Activated T-helper 17 cell treated with anti-CD3 and anti-CD28 coated beads, Interleukin-2, amount 50 U/mL, for 72 hours (primary cell): ENCODE measurements at places on chromosomes 4 and X.

DNA sequence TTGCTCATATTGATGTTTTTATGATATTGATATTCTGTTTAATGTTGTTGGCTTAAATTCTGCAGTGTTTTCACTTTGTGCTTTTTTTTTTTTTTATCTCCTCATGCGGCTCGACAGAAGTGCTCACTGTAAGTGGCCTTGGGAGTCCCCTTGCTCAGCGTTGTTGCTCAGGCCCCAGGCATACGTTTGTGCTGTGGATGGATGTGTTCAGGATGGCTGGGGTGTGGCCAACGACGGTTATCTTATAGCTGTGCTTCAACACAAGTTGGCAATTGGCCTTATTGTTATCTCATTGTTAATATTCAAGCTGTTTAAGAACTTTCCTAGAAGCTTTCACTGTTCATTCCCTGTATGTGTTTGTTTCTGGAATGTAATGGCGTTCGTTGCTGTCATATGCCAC is 36.4 kb upstream of the CLCN4 start:
- no peak for ATAC-seq

GRCh38 chrX:51332188-51332942 is at the start of gene NUDT10:
Gene NUDT10, plus strand, starts transcription at chrX:51332822. Its CDS starts 144 bp downstream, at chrX:51332966.
- ATAC-seq: peak; percentile 78

DNA sequence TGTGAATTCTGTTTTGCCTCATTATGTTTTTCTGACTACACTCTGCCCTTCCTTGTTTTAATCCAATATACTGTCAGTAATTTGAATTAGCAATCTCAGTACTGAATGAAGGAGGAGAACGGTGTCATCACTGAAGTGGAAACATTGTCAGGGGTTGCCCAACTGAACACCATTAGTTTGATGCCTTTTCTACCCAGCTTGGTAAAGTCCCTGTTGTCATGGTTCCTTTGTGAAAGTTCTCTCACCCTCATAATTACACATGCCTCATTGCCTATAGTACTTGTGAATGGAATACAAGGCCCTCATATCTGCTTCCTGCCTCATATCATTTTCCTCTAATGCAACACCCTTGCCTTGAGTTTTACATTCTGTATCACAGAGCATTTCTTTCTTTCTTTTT is 76.9 kb downstream of the RRAGB start:
- ATAC-seq: peak; percentile 72

DNA sequence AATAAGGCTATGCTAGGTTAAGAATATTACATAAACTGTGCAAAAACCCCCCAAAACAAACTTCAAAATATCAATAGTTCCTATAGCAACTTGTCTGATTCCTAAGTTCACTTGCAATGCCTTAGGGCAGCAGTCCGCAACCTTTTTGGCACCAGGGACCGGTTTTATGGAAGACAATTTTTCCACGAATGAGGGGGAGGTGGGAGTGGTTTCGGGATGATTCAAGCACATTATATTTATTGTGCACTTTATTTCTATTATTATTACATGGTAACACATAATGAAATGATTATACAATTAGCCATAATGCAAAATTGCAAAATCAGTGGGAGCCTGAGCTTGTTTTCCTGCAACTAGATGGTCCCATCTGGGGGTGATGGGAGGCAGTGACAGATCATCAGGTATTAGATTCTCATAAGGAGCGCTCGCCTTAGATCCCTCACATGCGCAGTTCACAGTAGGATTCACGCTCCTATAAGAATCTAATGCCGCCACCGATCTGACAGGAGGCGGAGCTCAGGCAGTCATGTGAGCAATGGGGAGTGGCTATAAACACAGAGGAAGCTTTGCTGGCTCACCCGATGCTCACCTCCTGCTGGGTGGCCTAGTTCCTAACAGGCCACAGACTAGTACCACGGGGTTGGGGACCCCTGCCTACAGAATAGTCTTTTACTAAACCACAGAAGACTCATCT is 39.7 kb downstream of the ACOX3 start:
- no peak for ATAC-seq

GRCh38 chr4:174305961-174306360 is 22.2 kb downstream of the CEP44 start:
- ATAC-seq: no peak

DNA sequence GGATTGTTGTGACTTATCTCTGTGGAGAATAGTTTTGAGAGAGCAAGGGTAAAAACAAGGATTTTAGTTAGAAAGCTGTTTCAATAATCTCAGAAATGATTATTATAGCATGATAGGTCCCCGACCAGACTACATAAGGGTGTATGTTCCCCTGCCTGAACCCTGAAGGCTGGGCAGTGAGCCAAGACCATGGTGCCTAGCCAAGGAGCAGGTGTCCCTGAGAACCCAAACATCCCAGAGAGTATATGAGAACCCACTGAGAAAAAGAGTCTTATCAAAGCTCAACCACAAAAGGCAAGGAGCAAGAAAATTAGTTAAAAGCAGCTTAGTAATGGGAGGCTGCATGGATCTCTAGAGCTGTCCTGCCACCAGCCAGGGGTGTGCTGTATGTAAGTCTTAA is 94.9 kb upstream of the UNC5C start:
- no peak for ATAC-seq

DNA sequence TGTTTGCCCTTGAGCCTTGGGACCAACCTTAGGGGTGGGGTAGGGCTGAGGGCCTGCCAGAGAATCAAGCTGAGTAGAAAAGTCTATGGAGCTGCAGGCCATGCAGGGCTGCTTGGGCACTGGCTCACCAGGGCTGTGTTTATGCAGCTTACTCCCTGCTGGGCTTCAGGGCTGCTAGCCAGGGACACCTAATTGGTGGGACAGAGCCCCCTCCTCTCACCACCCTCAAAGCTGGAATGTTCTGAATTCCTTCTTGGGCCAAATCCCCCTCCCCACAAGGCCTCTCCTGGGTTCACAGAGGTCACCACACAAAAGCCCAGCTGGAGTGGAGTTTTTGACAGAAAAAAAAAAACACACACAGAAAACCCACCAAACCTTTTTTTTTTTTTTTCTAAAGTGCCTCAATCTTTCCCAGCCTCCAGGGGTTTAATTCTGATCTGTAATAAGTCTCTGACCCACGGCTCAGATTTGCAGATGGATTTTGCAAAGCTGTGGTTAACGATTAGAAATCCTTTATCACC is at the start of gene CLDN2:
Gene CLDN2 (plus strand): TSS at position 471 of the 521 bp plus-strand sequence. CDS start 7,827 bp downstream, outside the sequence.
- no peak for ATAC-seq

- peak; percentile 28 for ATAC-seq
Observed at GRCh38 chr4:74768857-74769525, 25.3 kb downstream of the BTC start.

GRCh38 chr4:187612301-187612700 is 383.3 kb upstream of the ZFP42 start:
- no peak for ATAC-seq

GRCh38 chrX:23792861-23793553 is 10.0 kb downstream of the SAT1 start:
- no peak for ATAC-seq

- no peak for ATAC-seq
Observed at GRCh38 chrX:1075741-1076140, 136.7 kb downstream of the CRLF2 start.
